Type B pancreatic cell (in vitro differentiated cells): ENCODE measurements at places on chromosomes 1 and 21. TPM values are rescaled to one million over a fixed set of nuclear protein-coding genes. Genes with fewer than 3 reads are reported as not detected.

The TMEM82 gene
- 1.1 TPM in 2 replicates for total RNA-seq

The LCE2B gene
- not detected in 2 replicates for total RNA-seq

The WDR26 gene
- 75.1 and 86.4 TPM in 2 replicates for total RNA-seq

- H3K36me3 ChIP-seq, result no peaks in the 10 kb centered on the region
- H3K4me1 ChIP-seq, result peaks cover 46% of the 10 kb centered on the region
- peak overlapping the region; percentile 64 for H3K27ac ChIP-seq
- H3K27me3 ChIP-seq, result no peaks in the 10 kb centered on the region
- DNase-seq, result no peak
These were observed 22.4 kb upstream of the EPS8L3 start for GRCh38 chr1:109786112-109786480.

GRCh38 chr1:75342786-75343185 lies 208.6 kb downstream of the LHX8 start:
- no peak overlapping the region for H3K4me3 ChIP-seq
- no peak overlapping the region for H3K27ac ChIP-seq
- no peak for DNase-seq
- H3K36me3 ChIP-seq, result no peaks in the 10 kb centered on the region
- no peaks in the 10 kb centered on the region for H3K27me3 ChIP-seq

DNA sequence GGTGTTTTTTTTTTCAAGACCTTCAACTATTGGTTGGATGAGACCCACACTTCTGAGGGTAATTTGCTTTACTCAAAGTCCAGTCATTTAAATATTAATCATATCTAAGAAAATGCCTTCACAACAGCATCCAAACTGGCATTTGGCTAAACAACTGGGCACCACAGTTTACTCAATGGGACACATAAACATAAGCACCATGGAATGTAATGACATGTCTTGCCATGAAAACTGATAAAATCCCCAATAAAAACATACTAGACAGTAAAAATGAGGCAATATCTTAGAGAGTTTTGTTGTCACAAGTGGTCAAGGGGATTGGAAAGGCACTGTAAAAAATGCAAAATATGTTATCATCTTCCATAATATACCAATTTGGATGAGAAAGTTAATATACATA lies 838.8 kb upstream of the ADAMTS5 start:
- no peak overlapping the region for H3K27ac ChIP-seq
- no peak for DNase-seq
- peaks cover 21% of the 10 kb centered on the region for H3K27me3 ChIP-seq
- no peaks in the 10 kb centered on the region for H3K36me3 ChIP-seq
- H3K4me3 ChIP-seq, result no peak overlapping the region

DNA sequence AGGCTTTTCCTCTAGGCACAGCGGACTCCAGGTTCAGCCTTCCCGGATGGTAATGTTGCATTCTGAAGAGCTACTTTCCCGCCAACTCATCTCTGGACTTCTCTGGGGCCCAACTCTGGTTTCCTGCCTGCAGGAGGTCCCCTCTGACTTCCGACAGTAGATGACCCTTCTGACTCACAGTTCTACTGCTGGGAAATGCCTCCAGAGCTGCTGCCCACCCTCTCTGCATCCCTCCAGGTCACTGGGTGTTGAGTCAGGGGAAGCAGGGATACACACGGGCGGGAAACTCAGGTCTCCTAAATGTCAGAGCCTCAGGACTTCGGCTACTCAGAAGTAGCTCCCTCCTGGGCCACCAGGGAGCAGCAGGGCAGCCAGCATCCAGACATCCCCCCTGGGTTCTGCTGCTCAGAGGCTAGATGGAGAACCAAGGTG lies 2.1 kb upstream of the KIF21B start:
- H3K36me3 ChIP-seq, result no peaks in the 10 kb centered on the region
- peaks cover 25% of the 10 kb centered on the region for H3K4me1 ChIP-seq
- H3K4me3 ChIP-seq, result no peak overlapping the region
- H3K27ac ChIP-seq, result no peak overlapping the region

- no peak overlapping the region for H3K4me3 ChIP-seq
- DNase-seq, result no peak
- H3K27me3 ChIP-seq, result peaks cover 19% of the 10 kb centered on the region
- H3K27ac ChIP-seq, result no peak overlapping the region
These were observed 17.9 kb downstream of the GLIS1 start for GRCh38 chr1:53721088-53721487.

DNA sequence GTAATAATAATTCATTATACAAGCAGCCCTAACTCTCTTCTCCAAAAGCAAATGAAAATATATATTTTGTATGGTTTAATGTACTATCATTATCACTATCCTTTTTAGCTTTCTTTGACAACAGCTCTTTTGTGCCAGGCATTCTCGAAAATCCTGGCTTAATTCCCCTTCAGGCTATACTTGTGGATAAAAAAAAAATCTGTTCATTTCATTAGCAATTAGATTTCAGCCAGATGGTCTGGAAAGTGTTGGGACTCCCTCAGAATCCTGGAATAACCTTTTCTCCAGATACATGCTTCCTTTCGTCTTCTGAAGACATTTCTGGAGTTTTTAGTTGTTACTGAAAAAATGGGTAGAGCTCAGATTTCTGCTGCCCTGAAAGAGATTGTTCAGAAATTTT lies 83.4 kb upstream of the PLPPR4 start:
- H3K4me3 ChIP-seq, result no peak overlapping the region
- no peak overlapping the region for H3K27ac ChIP-seq
- H3K27me3 ChIP-seq, result no peaks in the 10 kb centered on the region
- H3K4me1 ChIP-seq, result no peaks in the 10 kb centered on the region
- H3K36me3 ChIP-seq, result no peaks in the 10 kb centered on the region

DNA sequence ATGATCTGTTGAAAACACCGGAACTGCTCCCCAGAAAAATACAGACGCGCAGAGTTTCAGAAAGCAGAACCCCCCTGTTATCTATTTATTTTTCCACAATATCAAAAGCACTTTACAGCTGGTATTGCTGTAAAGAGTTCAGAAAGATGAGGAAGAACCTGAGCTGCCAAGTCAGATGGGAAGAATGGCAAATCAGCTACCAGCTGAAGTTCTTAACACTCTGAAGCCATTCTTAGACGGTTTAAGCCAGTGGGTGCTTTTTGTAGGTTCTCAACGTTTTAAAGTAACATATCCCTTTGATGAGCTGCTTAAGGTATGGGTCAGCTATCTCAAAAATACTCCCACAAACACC lies 714 bp upstream of the AKIRIN1 start:
- H3K27ac ChIP-seq, result peak overlapping the region; percentile 81
- H3K27me3 ChIP-seq, result no peaks in the 10 kb centered on the region
- H3K4me3 ChIP-seq, result peak overlapping the region; percentile 80
- peaks cover 28% of the 10 kb centered on the region for H3K4me1 ChIP-seq
- peaks cover 16% of the 10 kb centered on the region for H3K36me3 ChIP-seq
- DNase-seq, result no peak

GRCh38 chr21:26925122-26925521 lies 41.8 kb downstream of the ADAMTS5 start:
- peaks cover 16% of the 10 kb centered on the region for H3K36me3 ChIP-seq
- DNase-seq, result no peak
- H3K4me1 ChIP-seq, result no peaks in the 10 kb centered on the region
- peaks cover 3% of the 10 kb centered on the region for H3K27me3 ChIP-seq

GRCh38 chr1:161020509-161021164 lies at the start of gene F11R:
Gene F11R (minus strand): TSS chr1:161021152. CDS start chr1:161021073, 79 bp downstream.
- H3K27ac ChIP-seq, result peak within 1 kb of the TSS; percentile 98
- H3K4me1 ChIP-seq, result peaks cover 24% of the 10 kb centered on the region
- no peak for DNase-seq
- H3K27me3 ChIP-seq, result peaks cover 53% of the 10 kb centered on the region
